ENCODE measurements at places on chromosomes 2 and 18.

DNA sequence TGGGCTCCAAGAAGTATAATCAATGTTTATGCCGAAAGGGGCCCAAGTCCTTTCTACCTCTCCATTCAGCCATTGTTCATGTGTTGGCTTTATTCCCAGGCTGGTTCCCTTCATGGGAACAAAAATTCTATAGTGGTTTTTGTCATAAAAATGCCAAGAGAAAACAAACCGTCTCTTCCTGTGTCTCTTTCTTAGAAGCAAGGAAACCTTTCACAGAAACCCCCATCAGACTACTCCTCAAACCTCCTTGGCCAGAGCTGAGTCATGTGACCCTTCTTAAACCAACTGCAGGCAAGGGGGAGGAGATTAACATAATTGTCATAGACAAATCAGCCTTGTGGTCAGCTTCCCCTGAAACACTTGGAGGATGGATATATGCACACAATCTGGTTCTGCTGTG, 75.1 kb upstream of the TANK start:
- DNase-seq = peak; percentile 11

DNA sequence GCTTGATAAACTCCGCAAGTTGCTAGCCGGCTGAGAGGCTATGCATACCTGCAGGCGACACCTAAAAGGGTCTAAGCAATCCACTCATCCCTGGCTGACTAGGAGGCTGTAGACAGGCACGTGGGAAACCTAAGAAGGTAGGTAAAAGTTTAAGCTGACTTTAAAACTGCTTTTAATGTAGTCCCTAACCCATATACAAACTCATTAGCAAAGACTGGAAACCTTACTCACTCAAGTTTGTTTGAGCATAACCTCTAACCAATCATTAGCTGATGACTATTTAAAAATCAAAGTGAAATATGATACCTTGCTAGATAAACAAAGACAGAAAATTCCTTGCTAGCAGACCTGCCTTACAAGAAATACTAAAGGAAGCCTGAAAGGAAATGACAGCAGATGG, 106.4 kb downstream of the EXOC6B start:
- peak; percentile 80 for DNase-seq

- DNase-seq = no peak
These were observed 153.4 kb downstream of the UBR3 start for GRCh38 chr2:169980643-169981042.

DNA sequence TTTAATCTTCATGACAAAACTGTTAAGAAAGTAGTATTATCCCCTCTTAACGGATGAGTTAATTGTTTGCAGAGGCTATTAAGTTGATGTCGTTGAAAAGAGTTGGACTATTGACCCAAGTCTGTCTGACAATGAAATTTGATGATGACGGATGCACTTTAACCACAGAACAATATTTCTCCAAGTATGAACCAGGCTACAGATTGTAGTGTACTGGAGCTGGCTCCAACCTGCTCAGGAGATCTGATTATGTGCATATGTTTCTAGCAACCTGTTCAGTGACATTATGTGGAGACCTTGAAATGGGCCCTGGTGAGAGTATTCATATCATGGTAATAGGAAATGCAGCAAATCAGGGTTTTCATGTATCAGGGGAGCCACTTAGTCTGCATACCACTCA, 174.1 kb downstream of the CDH7 start:
- DNase-seq = no peak

GRCh38 chr2:127161176-127162136, 54.5 kb upstream of the BIN1 start:
- DNase-seq = peak; percentile 18

DNA sequence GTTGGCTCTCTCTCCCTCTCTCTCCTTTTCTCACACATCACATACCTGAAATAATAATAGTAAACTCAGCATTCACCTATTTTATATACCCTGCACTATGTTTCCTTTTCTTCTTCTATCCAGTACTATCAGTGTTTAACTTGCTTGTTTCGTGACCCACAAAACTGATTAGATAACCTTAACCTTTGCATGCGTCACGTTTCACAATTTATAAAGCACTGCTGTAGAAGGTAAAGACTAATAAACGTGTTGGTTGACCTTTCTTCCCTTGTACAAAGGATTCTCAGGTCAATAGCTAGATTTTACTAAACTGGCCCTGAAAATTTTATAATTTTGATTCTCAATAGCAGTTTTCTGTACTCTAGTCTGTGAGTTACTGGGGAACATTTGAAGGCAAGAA, 791.7 kb downstream of the DPP10 start:
- DNase-seq = no peak

- peak; percentile 89 for DNase-seq
These were observed 34.1 kb upstream of the RMDN2 start for GRCh38 chr2:37890893-37891495.

DNA sequence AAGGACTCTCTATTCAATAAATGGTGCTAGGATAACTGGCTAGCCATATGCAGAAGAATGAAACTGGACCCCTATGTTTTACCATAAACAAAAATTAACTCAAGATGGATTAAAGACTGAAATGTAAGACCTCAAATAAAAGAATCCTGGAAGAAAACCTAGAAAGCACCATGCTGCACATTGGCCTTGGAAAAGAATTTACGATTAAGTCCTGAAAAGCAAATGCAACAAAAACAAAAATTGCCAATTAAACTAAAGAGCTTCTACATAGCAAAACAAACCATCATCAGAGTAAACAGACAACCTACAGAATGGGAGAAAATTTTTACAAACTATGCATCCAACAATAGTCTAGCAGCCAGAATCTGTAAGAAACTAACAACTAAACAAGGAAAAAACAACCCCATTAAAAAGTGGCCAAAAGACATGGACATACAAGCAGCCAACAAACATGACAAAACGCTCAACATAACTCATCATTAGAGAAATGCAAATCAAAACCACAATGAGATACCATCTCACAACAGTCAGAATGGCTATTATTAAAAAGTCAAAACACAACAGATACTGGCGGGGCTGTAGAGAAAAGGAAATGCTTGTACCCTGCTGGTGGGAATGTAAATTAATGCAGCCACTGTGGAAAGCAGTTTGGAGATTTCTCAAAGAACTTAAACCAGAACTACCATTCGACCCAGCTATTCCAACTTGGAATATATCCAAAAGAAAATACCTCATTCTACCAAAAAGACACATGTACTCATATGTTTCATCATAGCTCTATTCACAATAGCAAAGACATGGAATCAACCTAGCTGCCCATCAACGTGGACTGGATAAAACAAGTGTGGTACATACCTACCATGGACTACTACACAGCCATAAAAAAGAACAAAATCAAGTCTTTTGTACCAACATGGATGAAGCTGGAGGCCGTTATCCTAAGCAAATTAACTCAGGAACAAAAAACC, 30.6 kb downstream of the SEPTIN10 start:
- DNase-seq = no peak

GRCh38 chr2:106843001-106843909, 42.7 kb downstream of the ST6GAL2 start:
- no peak for DNase-seq

- peak; percentile 7 for DNase-seq
These were observed 28.0 kb downstream of the RNF144A start for GRCh38 chr2:6945087-6945813.

DNA sequence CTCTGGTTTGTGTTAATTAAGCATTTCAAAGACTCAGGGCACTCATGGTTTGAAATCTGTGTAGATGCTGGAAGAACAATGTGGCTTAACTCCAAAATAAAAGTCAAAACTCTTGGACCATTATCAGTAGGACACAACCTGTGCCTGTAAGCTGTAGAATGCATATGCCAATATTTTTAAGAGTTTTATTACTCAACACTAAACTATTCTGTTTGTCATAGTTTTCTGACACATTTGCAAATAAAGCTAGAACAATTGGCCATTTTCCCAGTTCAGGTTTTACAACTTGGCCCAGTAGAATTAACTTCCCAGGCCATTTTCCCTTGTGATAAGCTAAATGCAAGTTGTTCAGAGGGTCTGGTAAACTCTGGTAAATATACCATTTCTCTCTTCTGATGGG, 713.1 kb downstream of the CBLN2 start:
- peak; percentile 86 for DNase-seq

DNA sequence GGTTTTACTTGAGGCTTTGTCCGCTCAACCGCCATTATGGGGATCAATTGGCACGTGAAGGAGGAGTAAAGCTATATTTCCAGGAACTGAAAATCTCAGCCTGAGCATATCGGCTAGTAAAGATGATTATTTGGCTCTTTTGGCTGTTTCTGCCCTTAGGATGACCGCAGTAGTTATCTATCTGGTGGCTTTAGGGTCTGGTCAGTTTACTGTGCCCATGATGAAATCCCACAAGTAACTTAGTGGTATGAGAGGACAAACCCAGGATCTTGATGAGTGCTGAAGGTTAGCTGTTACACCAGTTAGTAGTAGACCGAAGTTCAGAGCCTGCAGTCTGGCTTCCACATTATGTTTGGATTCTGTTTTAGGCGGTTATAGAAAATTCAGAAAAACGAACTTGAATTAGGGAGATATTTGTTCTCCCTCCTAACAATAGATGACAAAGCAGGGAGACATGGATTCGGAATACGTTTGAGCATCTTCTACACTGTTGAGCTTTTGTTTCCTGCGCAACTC, 1.2 kb downstream of the MAT2A start:
- no peak for DNase-seq

DNA sequence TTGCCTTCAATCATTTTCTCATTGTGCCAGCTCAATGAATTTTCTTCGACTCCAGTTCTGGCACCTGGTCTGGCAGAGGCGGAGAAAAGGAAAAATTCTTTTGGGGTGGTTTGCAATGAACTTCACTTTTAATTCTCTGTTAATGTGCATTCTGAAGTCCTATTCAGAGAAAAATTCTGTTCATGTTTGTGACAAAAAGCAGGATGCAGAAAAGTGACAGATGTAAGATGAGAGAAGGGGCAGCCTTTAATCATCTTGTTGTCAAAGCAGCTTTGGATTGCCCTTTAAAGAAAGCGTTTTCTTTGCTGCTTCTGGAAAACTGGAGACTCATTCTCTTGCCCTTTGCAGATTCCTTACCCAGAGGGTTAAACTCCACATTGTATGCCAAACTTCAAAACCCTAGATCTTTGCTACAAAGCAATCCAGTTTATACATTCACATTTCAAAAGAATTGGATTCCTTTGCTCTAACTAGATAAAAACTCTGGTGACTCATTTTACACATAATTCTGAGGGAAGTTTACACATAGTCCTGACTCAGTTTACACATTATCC, 94.6 kb upstream of the CAVIN2 start:
- no peak for DNase-seq

DNA sequence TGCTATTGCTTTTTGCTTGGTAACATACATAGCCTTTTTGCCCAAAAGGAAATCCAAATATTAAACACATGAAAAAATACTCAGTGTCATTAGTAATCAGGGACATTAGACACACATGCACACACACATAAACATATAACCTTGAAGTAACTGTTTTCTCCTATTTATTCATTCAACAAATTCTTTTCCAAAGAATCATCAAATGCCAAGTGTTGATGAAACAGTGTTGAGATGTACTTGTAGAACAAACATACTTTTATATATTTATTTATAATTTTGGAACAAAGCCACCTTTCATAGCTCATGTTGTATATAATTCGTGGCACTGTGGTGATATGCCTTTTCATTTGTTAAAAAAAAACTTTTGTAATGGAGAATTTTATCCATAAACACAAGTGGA, 81.0 kb downstream of the APLF start:
- peak; percentile 54 for DNase-seq

DNA sequence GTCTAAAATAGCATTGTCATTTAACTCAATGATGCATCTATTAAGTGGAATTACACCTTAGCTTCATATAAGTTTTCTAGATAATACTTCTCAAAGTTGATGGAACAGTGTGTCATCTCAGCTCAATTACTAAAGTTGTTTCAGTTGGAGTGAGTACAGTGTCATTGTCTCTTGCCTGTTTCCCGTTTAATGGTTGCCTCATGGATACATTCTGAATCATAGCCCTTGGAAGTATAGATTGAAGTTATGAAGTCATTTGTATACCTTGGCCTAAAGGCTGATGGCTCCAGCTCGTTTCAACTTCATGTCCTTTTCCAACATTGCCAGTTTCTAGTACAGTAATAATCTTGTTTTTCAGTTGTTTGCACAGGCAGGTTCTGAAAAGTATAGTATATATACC, 130.5 kb upstream of the NOSTRIN start:
- DNase-seq = peak; percentile 22

DNA sequence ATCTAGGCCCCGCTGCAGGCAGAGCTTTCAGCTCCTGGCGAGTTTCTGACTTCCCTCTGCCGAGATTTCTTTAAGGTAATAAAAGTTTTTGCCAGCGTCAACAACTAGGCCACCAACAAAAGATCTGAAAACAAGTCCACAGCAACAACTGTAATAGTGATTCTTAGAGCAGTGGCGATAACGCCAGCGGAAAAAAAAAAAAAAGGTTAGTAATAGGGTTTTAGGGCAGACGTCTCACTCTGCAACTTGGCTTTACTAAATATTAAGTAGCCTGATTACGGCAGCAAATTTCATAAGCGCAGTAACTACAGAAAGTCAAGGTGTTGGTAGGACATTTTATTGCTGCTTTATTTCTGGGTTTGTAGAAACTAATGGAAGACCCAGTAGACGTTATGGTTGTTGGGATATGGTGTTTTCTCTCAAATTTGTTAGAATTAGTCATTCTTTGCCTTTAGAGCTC, 481 bp downstream of the SLC30A6 start:
- DNase-seq = no peak

DNA sequence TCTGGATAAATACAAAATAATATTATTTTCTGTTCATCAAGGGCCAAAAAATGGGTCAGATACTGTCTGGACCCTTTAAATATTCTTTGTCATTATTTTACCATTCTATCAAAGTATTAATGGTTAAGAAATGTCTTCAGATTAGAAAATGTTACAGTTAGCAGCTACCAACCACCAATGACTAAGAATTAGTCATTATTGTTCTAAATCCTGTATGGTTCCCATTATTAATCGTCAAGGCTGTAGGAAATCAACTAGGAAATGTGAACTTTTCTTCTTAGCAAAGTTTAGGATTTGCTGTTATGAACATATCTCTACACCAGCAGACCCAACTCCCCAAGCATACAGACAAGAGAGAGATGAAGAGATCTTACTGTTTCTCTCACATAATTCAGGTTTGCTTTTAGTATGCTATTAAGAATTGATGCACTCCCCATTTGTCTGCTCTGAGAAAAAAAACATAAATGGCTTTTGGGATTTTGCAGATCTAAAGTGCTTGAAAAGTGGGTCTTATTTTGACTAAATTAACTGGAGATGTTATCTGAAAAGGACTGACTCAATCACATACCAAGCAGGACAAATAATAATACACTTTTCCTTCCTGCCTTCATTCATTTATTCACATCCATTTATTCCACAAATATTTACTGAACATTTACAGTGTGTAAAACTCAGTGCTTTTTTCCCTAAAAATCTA, 147.7 kb downstream of the PPP1R1C start:
- peak; percentile 49 for DNase-seq

DNA sequence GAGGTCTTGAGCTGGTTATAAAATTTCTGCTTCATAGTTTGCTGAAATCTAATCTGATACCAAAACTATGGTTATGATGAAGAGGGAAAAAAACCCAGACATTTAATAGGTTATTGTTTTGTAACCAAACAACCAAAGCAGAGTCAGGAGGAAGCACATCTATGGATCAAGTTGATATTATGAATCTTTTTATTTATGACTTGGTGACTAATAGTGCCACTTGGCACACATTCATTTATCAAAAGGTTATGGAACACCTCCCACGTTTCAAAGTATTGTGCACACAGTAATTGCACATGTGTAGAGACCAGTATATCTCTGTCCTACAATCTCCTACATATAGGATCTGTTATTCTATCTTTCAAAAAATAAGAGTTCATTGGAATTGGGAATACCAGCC, 93.0 kb downstream of the DPP4 start:
- peak; percentile 84 for DNase-seq
